Amniotic epithelial cell (primary cell): ENCODE measurements at places on chromosomes 11 and 22.

DNA sequence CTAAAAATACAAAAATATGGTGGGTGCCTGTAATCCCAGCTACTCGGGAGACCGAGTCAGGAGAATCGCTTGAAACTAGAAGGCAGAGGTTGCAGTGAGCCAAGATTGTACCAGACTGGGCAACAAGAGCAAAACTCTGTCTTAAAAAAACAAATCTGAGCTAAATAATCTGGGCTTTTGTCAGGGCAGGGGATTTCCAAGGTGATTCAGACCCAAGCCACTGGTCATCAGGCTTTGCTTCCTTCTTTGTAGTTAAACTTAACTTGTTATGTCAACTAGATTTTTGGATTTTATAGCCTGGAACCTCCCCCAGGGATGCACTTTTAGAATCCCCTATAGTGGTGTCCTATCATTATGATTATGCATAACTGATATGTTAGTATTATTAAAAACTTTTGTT is 27.0 kb upstream of the SLC22A8 start:
- no peak for DNase-seq

- no peak for DNase-seq
These were observed 163.7 kb downstream of the LARGE1 start for GRCh38 chr22:33756508-33756949.

DNA sequence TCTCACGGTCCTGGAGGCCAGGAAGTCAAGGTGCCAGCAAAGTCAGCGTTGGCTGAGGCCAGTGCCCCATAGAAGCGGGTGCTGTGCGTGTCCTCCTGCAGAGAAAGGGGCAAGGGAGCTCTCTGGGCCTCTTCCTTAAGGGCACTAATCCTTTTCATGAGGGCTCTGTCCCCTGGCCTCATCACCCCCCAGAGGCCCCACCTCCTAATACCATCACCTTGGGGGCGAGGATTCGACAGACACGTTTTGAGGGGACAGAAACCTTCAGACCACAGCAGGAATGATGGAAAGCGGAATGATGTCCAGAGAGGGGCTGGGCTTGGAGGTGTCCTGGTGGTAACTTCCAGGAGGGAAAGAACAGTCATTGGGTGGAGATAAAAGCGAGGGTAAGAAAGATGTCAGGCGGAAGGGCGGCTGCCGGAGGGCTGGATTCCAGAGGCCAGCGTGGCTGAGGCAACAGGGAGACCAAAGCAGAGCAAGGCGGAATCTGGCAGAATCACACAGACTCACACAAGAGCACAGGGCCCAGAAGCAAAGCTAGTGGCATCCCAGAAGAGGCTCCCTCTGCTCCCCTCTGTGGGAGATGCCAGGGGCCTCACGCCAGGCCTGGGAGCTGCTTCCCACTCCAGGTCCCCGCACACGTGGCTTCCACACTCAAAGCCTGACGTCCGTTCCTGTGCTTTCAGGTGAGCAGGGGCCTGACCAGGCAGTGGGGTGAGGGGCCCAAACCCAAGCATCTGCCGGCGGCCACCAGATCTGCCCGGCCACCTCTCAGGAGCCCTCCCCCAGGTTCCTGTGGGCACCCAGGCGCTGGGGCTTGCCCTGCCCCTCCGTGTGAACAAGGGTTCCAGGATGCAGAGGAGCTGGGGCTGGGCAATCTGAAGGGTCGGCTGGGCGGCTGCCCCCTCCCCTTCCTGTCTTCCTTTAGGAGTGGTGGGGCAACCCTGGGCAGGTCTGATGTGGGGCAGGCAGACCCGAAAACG is 784.5 kb downstream of the BRD1 start:
- no peak for DNase-seq

GRCh38 chr11:12183827-12184620 is 73.6 kb downstream of the MICAL2 start:
- no peak for DNase-seq

DNA sequence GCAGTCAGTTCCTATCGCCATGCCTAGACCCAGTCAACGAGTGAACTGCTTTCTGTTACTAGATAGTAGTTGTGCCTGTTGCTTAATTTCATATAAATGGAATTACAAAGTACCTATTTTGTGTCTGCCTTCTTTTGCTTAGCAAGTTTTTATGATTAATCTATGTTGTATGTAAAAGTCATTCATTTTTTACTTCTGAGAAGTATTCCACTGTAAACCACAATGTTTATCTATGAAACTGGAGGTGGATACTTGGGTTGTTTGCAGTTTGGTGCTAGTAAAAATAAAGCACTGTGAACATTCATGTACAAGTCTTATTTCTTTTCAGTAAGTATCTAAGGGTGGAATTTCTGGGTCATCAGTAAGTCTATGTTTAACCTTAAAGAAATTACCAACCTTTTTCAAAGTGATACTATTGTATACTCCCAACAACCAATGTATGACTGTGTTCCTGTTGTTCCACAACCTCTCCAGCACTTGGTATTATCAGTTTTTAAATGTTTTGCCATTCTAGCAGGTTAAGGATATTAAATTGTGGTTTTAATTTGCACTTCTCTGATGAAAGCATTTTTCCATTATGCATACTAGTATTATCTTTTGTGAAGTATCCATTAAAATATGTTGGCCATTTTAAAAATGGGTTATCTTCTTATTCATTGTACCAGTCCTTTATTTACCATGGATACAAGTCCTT is 68.2 kb downstream of the DNAJC24 start:
- DNase-seq: peak; percentile 61

DNA sequence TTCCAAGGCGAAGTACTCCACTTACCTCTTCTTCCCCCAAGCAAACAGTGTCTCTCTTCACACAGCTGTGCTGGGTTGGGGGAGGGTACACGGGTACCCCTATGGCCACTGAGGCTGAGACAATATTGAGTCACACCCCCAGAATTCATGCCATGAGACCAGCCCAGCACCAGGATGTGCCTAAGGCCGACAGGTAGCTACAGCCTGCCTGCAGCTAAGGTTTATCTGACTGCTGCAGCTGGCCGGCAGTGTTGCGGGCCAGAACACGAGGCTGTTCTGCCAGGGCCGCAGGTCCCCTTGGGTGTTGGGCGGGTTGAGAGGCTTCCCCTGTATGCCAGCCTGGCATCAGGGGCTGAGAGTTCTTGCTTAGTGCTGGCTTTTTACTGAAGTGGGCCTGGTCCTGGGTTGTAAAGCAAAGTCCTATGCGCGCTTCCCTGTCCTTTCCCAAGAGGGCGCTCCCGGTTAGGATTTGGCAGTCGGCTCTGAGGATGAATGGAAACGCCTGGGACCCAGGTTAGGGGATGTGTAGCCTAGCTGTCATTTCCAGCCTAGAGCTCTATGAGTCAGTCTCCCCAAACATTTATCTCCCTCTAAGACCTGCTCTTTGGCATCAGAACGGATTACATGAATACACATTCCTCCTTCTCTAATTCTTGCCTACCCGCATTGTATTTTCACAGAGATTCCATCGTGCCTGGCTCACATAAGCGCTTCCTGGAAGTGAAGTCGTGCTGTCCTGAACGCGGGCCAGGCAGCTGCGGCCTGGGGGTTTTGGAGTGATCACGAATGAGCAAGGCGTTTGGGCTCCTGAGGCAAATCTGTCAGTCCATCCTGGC is 7.1 kb downstream of the USP18 start:
- peak; percentile 67 for DNase-seq

GRCh38 chr11:93858121-93858775 is 7.8 kb upstream of the VSTM5 start:
- no peak for DNase-seq

- DNase-seq: peak; percentile 87
These were observed 12.9 kb upstream of the CDKN1C start for GRCh38 chr11:2898366-2899079.

GRCh38 chr22:19376247-19376646 is 55.3 kb downstream of the HIRA start:
- no peak for DNase-seq

- no peak for DNase-seq
These were observed 126.0 kb downstream of the CTTN start for GRCh38 chr11:70524096-70524922.

- no peak for DNase-seq
These were observed 29.4 kb upstream of the CAPRIN1 start for GRCh38 chr11:34021977-34022735.

GRCh38 chr11:897253-898142 is 13.1 kb downstream of the CHID1 start:
- no peak for DNase-seq

GRCh38 chr11:84963240-84963639 is 663.9 kb downstream of the DLG2 start:
- no peak for DNase-seq

DNA sequence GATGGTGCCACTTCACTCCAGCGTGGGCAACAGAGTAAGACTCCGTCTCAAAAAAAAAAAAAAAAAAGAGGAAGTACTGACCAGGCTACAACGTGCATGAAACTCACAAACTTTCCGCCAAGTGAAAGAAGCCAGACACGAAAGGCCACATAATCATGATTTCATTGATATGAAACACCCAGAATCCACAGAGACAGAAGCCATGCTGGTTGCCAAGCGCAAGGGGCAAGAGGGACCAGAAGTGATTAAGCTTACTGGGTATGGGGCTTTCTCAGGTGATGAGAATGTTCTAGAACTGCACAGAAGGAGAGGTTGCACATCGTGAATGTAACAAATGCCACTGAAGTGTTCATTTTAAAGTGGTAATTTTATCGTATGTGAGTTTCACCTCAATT is 60.9 kb downstream of the CELSR1 start:
- DNase-seq: no peak

GRCh38 chr11:109480251-109480650 is 58.3 kb downstream of the C11orf87 start:
- no peak for DNase-seq

- no peak for DNase-seq
These were observed 1010.3 kb upstream of the TENM4 start for GRCh38 chr11:80451105-80451504.

DNA sequence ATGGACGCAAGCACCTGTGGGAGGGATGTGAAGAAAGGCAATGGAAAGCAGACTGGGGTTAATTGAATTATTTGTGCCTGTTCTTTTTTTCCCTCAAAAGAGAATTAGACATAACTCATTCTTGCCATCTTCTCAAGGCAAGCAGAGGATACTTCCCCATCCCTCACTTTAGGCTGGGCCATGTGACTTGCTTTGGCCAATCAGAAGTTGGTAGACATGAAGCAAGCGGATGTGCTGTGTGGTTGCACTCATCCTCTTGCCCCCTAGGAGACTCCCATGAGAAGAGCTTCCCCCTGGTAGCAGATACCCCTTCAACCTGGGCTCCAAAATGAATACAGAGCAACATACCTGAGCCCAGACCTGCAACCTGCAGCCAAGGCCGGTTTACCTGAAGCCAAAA is 124.4 kb upstream of the ZC3H12C start:
- DNase-seq: no peak

DNA sequence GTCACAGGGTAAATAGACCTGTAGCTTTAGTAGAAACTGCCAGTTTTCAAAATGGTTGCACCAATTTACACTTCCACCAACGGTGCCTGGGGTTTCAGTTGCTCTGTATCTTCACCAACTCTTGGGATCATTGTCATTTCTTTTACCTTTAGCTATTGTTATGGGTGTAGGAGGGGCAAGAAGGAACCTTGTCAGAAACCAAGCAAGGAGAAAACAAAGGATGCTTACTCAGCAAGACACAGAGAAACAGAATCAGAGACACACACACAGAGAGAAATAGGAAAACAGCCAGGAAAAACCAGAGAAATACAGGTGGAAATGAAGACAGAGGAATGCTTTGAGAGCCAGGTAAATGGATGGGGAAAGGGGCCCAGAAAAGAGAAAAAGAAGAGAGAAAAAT is 367.6 kb downstream of the MIAT start:
- no peak for DNase-seq

DNA sequence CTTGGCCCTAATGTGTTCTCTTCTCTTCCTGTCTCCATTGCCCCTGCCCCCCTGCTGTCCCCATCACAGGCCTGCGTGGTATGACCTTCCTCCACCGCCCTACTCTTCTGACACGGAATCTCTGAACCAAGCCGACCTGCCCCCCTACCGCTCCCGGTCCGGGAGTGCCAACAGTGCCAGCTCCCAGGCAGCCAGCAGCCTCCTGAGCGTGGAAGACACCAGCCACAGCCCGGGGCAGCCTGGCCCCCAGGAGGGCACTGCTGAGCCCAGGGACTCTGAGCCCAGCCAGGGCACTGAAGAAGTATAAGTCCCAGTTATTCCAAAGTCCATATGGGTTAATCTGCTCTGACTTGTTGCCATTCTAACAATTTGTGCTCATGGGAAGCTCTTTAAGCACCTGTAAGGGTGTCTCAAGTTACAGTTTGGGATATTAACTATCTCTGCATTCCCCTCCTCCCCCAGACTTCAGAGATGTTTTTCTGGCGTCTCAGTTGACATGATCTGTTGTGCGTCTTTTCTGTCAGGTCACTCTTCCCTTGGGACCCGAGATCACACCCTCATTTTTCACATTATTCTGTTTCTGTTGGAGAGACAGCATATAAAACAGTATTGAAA is 60.0 kb downstream of the COMMD9 start:
- no peak for DNase-seq

GRCh38 chr11:108654994-108655631 is 9.8 kb upstream of the DDX10 start:
- DNase-seq: peak; percentile 49

- DNase-seq: no peak
These were observed 11.3 kb upstream of the WBP2NL start for GRCh38 chr22:41987276-41987675.

DNA sequence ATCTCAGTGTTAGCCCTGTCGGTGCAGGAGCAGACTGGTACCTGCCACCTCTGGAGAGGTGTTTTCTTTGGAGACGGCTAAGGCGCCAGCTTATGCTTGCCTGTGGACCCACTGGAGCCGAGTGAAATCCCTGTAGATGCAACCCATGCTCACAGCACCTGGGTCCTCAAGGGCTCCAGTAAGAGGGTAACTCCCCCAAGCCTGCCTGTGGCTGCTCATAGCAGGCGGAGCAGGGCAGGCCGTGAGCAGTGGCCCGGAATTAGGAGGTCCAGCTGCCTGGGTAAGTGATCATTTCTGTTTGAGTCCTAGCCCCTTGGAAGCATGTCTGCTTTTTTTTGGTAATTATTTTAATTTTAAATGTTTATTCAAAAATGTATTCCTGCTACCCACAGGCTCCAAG is 43.8 kb downstream of the NAT10 start:
- no peak for DNase-seq

DNA sequence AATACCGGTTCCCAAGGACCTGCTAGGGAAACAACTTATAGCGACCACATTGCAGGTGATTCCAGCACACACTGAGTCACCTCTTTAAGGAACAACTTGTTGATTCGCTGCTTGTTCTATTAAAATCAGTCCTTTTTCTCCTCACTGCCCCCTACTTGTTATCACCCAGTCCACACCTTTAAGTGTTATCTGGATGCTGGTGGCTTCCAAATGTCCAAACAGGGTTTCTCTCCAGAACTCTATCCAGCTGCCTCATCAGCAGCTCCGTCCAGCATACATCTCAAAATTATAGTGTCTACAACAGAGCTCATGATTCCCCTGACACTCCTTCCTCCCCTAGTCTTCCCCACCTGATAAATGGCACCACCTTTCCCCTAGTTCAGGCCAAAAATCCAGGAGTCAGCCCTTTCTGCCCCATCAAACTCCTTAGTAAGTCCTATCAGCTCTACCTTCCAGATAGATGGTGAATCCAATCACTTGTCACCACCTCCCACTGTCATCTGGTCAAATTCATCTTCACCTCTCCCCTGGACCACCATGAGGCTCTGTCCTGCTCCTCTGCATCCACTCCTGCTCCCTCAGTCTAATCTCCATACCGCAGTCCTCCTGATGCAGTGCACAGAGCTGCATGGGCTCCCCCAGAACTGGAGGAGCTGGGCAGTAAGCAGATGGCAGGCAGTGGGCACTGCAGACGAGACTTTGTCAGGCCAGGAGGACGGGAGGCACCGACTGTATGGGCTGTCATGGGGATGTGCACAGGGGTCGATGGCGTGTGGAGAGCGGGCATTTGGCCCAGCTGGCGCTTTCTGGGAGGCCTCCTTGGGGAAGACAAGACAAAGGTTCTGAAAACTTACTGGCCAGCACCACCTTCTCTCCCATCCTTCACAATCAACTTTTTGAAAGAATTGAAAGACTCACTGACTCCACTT is 19.3 kb downstream of the IL10RA start:
- DNase-seq: no peak
